ENCODE measurements at places on chromosomes 4 and X.
A peak's percentile ranks its signal among the peaks of the same experiment; 100 is the strongest.

DNA sequence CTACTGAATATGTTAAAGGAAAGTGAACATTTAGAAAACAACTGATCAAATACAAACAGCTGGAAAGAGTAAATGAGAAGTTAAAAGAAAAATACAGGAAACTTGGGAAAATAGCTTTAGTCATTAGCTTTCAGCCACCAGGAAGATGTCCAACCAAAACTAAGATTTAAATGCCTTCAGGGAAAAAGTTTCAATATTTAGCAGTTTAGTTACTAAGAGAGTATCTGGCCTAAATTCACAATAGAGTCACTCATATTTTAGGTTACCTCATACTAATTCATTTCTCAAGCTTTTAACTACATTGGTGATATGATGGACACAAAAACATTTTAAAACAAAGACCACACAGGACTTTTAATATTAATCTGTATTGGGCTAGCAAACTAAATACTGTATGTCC is 13.1 kb upstream of the KLHL13 start:
- no peak for DNase-seq

DNA sequence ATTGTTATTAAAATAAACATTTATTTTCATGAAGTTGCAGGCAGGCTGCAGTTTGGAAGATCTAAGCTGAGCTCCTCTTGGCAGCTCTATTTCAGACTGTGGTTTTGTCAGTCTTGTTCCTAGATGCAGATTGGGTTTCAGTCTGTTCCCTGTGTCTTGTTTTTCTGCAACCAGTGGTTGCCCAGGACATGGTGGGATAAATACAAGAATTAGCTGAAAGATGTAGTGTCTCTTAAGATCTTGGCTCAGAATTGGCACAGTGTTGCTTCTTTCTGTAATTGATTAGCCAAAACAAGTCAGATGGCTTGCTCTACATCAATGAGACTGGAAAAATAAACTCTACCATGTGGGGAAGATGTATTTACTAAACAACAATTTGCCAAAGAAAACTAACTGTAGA is 283.0 kb upstream of the BOD1L1 start:
- DNase-seq: no peak

DNA sequence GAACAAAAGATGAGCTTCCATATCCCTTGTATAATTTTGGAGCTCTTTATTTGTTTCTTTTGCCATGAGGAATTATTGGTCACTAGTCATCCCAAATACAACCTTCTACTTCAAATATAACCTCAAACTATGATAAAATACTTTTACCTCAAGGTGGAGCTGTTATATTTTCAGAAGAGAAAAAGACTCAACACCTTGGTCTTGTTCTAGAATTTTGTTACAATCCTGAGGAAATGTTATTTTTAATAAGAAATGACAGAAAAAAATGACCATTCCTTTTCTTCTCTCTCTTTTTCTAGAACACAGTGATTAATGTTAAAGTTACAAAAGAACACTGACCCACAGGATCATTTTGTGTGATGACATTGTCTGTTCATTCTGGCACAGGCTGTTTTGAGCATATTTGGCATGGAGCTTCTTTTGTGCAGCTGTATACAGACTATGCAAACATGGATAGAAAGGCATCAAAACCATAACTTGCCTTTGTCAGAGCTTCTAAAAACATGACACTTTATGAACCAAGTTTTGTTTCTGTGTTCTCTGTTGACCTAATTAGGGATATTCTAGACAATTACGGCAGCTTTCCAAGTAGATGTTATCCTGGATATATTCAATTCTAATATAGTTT is 159.6 kb upstream of the CTSO start:
- DNase-seq: no peak

DNA sequence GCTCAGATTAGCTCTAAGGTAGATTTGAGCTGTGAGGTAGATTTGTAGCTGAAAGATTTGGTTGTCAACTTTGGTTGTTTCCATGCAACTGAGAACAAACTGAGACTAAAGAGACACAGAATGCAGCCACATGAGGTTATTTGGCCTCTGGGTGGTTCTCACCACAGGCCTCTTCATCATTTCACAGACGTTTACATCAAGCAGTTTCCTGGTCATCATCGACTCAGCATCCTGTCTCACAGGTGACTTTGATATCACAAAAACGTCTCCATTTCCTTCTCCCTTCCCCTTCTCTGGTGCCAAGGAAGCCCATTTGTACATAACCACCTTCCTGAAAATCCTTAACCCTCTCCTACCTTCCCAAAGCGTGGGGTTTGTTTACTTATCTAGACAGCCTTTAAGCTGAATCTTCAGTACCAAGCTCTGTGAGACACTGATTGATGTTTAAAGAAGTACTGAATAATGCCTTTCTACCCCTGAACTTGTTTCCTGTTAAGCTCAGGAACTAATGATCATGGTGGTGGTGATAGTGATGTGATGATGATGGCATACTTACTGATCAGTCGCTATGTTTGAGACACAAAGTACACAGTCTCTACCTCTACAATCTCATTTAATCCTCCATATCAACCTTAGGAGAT is 81.9 kb downstream of the FAM114A1 start:
- DNase-seq: no peak

GRCh38 chr4:152185786-152186550 is 349.9 kb downstream of the FBXW7 start:
- no peak for DNase-seq

- no peak for DNase-seq
Observed at GRCh38 chr4:141645611-141646340, 9.4 kb downstream of the IL15 start.

DNA sequence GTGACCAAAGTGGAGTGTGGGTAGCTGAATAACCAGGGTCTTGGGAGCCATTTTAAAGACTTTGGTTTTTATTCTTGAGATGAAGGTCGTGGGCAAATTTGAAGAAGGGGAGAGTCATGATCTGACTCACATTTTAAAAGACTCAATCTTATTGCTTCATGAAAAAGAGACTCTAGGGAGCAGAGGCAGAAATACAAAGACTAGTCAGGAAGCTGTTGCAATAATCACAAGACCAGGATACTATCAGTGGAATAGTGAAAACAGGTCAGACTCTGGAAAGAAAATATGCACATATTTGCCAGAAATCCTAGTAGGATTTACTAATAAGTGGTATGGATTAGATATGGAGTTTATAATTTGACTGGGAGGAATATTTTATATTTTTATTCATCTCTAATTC is 448.4 kb downstream of the RAPGEF2 start:
- DNase-seq: no peak

DNA sequence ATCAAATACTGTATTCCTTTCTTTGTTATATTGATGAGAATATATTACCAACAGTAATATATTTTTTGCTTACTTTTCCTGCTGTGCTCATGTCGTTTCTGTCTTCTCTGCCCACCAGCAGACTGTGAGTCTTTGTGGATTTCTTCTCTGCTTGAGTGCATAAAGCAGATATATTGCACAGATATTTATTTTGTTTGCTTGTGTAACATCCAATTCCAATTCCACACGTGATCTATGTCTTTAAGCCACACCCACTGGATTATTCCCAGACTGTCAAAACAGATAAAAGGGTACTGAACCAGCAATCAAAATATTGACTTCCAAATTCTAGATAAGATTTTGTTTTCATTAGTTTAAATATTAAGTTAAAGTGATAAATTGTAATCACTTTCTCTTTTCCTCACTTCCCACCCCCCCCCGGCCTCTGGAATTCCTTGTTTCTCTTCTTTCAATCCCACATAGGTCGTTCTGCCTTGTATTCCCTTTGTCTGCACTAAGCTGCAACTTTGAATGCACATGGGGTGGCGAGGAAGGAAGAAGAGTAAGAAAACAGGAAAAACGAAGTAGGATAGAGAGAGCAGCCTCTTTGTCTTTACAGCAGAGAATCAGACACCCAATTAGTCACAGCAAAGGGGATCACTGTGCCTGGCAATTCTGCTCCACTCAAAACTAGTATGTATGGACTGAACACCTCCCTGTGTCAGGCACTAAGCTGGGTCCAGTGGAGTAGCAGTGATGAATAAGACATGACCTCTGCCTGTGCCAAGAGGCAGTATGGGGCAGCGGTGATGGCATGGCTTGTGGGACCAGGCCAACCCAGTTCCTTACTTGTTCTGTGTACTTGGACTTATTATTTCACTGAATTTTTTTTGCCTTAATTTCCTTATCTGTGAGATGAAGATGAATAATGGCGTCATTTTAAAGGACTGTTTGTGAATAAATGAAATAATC is at the start of gene ADH1B:
Gene ADH1B, minus strand, starts transcription at position 161 of the 951 bp plus-strand sequence. Its CDS starts 70 bp downstream, at position 91.
- no peak for DNase-seq

DNA sequence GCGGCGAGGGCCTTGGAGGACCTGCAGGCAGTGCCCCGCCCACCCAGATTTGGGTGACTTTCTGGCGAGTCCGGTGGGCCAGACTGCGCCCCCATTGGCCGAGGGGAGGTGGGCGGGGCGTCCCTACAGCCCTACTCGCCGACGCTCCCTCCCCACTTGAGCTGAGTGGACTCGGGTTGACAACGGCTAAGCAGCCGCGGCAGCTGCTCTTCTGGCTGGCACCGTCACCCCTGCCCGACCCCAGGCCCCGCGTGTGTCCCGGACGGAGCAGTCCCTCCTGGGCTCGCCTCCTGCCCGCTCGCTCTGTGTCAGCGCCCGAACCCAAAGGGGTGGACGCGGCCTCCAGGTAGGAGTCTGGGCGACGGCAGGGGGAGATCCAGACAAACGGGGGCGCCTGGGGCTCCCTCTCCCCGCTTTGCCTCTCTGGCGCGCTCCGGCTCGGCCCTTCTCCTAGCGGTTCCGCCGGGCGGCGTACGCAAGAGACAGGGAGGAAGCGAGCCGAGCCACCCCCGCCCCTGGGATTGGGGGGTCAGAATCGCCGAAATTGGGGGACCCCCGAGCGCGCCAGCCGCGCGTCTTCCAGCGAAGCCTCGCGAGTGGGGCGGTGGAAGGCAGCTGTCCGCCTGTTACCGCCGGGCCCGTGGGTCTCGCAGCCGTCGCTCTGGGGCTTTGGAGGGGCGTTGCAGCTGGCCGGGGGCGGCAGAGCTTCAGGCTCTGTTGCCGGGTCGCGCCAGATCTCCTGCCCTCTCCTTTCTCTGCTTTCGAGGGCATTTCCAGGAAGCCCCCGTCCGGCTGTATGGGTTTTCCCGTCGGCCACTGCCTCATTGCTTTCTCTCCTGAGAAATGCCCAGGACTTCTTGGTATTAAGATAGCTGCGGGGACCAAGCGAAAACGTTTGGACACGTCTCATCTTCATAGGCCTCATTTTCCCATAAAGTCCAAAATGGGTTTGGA is 46.3 kb downstream of the STARD8 start:
- DNase-seq: peak; percentile 34

DNA sequence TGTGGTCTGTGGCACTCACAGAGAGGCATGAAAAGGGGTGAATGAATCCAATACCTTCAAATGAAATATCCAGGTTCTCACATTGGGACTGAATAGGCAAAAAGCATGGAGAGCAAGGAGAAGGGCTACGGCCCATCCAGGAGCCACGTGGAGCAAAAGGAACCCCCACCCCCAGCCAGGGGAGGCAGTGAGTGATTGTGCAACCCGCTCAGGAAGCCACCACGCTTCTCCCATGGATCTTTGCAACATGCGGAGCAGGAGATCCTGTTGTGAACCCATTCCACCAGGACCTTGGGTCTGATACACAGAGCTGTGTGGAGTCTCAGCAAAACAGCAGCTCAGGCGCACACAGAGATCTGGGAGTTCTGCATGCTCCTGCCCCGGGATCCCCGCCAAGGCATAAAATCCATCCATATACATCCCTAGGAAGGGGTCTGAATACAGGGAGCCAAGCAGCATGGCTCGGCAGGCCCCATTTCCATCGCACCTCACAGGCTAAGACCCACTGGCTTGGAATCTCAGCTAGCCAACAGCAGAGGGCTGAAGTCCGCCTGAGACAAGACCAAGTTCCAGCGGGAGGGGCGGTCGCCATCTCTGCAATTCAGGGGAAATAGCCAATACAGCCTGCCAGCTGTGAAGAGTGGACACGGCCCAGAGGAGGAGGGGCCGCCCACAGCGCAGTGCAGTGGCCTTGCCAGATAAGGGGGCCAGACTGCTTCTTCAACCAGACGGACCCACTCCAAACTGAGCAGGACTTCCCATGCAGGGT is 80.2 kb downstream of the FGF16 start:
- no peak for DNase-seq

- DNase-seq: no peak
Observed at GRCh38 chr4:35151816-35152572, 1092.3 kb downstream of the ARAP2 start.

GRCh38 chr4:13452927-13453579 is 31.1 kb downstream of the RAB28 start:
- DNase-seq: no peak

DNA sequence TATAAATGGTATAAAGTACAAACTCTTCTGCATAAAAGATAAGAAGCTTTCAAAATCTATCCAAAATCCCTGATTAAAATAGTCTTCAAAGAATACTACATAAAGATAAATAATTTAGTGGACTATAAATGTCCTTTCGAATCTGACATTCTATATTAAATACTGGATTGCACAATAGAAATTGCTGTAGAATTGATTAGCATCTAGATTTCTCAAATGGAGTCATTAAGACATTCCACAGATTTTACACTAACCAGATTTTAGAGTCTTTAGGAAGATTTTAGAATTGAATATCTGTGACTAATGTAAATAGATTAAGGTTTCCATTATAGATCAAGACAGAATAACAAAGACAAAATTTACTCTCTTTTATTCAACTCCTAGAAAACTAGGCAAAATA is 663.9 kb downstream of the STPG2 start:
- DNase-seq: no peak

Data from occipital lobe (tissue), 3 donors.